ENCODE measurements at places on chromosomes 2 and 18. TPM values are rescaled to one million over a fixed set of nuclear protein-coding genes. Genes with fewer than 3 reads are reported as not detected.

DNA sequence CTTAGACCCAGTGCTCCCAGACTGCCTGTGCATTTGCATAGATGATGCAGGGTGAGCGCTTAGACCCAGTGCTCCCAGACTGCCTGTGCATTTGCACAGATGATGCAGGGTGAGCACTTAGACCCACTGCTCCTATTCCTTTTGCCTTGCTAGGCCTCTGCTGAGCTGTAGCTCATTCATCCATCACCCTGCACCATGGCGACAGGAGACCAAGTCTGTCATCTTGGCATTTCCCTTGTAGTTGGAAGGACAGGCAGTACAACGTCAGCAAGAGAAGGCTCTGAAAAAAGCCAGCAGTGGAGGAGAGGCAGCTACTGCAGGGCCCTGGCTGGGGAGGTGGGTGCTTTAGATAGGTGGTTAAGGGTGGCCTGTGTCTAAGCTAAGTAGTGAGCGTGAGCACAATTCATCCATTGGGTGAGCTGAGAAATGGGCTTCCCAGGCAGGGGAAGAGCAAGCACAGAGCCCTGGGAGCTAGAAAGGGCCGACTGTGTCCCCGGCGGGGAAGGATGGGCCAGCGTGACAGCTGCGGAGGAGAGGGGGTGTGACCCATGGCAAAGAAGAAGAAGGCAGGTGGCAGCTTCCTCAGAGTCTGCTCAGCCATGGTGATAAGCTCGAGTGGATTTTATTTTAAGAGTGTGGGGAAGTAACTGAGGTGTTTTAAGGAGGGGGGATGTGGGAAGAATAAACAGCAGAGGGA is 108.8 kb downstream of the LPIN1 start:
- DNase-seq, result no peak

DNA sequence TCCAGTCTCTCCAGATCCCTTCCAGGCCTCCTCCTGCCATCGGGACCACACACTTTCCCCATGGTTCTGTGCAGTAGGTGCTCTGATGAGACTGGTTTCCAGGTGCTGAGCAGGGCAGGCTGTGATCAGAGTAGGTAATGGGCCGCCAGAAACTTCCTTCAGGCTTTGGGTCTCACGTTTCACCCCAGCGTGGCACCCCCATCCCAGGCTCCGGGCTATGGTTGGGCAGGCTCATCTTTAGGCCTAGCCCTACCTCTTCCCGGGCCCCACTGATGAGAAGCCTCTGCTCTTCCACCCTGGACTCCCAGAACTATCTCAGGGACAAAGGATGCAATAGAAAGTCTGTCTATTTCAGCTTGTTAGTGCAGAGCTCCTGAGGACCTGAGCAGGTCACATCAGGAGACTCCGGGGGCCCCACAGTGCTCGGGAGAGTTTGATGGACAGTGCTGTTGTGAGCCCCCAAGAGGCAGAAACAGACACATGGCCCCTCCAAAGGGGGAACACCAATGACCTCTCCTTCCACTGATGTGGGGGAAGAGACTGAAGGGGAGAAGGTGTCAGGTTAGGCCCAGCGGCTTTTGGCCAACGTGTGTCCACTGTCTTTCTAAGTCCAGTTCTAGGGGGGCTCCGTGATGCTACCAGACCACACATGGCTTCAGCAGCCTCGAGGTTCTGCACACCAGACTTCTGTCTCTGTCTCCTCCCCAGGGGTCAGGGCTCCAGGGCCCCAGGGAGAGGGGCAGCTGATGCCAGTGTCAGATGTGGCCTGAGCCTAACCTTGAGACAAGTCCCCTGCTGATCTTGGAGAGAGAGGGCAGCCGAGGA is 5.8 kb upstream of the PROM2 start:
- DNase-seq, result peak; percentile 3

DNA sequence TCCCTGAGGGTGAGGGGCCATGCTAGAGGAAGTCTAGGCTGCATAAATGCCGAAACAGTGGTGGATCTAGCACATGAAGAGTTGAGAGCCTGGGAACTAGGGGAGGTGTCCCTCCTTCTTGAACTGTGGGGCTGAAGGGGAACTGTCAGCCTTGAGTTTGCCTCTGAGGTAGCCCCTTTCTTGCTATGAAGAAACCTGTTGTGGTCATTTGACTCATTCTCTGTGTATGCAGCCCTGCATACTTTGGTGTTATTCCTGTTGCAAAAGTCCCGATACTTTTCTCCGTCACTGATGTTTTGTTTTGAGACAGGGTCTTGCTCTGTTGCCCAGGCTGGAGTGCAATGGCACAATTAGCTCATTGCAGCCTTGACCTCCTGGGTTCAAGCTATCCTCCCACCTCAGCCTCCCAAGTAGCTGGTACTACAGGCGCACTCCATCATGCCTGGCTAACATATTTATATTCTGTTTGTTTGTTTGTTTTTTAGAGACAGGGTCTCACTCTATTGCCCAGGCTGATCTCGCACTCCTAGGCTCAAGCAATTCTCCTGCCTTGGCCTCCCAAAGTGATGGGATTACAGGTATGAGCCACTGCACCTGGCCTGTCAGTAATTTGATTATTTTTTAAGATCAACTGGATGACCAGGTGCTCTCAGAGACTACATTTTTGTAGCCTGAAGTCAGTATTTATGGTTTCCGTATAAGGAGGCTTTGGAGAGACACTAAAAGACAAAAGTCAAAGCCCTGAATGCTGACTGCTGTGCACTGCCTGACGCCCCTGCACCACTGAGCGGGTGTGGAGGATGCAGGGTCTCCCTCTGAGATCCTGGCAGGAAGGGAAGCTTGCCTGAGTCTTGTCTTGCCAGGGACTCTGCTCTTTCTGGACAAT is 126.0 kb upstream of the MSH6 start:
- no peak for DNase-seq

Gene CD28
- total RNA-seq, result 53.6 TPM

Gene SPATA3
- not detected for total RNA-seq
